Stimulated activated CD8-positive, alpha-beta memory T cell treated with anti-CD3 and anti-CD28 coated beads, Interleukin-15, amount 100 ng/mL, for 4 hours (primary cell): ENCODE measurements at places on chromosomes 1 and 21.

- DNase-seq: no peak
Observed at GRCh38 chr1:114075546-114076242, 78.0 kb downstream of the SYT6 start.

- no peak for DNase-seq
Observed at GRCh38 chr1:233373226-233373625, 45.7 kb downstream of the MAP3K21 start.

DNA sequence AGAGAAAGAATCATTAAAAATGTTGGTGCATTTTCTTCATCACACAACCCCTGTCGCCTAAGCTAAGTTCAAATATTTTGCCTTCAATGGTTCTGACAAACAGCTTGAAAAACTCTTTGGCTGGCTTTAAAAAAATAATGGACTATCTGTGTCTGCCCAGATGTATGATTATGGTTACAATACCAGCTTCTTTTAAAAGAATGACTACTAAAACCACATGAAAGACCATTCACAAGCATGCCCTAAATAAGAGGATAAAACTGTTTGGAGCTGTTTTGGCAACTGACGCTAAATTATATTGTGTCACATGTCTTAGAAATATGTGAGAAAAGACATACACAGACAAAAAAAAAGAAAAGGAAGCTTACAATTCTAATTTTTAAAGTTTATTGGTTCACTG, 23.7 kb upstream of the PLPPR4 start:
- no peak for DNase-seq

DNA sequence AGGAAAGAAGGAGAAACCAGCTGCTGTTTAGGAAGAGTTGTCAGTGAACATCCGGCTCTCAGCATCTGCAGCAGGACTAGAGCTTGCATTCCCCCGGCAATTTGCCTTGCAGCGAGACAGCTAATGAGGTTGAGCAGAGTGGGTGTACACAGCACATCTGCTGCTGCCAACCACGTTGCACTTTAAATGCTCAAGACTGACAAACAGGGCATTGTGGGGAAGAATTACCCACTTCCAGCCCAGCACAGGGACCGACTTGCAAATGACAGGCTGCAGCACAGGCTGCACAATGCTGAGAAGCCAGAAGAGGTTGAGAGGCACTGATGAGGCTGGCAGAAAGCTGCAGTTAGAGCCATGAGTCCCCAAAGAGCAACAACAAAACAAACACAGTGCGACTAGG, 47.5 kb upstream of the PLA2G2C start:
- no peak for DNase-seq

DNA sequence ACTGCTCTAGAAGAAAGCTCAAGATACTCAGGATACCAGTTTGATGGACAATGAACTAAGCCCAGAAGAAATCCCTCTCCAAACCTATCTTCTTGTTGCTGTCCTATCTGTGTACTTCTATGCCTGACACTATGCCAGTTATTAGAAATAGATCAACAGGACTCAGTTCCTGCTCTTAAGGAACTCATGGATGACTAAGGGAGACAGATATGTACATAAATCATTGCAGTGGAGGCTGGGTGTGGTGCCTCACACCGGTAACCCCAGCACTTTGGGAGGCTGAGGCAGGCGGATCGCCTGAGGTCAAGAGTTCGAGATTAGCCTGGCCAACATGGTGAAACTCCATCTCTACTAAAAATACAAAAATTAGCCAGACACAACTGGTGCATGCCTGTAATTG, 42.4 kb upstream of the AK4 start:
- no peak for DNase-seq

GRCh38 chr1:12555411-12556367, 62.3 kb downstream of the DHRS3 start:
- no peak for DNase-seq

DNA sequence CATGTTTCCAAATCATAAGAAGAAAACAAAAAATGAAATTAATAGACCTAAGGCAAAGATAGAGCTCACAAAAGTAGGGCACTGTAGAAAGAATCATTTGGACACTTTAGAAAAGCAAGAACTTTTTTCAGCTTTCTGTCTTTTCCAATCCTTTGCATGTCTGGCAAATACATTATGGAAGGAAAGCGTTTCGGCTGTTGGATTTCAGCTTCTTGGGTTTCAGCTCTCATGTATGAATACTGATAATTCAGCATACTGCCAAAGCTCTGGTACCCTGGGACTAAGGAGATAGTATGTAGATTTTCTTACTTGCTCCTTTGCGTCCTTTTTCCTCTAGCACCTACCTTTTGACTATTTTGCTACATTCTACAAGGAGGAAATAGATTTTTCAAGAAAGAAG, 375.9 kb downstream of the BRINP3 start:
- DNase-seq: no peak

GRCh38 chr21:25313829-25314228, 293.5 kb downstream of the MRPL39 start:
- DNase-seq: no peak

DNA sequence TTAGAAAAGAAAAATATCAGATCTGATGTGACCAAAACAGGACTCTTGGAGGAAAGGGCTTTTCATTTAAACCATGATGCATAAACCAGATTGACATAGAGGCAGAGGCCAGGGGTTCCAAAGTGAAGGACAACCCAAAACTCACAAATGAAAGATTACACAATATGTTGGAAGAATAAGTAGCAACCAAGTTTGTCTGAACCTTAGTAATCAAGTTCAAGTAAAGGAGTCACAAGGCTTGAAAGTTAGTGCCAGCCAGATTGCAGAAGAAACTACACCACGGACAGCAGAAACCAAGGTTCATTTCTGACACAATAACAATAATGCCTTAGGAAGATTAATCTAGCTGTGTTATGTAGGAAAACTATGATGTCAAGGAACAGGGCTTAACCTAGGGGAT, 124.6 kb downstream of the ZC3H11B start:
- DNase-seq: no peak

DNA sequence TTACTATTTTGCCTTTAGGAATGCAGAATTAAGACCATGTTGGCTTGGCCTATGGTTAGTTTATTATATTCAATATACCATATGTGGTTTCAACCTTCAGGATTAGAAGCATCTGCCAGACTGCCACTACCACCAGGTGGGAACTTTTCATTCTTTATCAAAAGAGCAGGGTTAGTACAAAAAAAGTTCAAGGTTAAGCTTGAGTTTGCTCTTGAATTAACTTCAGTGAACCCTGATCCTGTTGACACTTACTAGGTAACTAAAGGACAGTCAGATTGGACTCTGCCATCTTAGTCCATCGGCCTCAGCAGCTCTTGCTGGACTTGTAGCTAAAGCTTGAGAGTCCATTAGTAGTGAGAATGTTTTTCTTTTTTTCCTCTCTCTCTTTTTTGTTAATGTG, 22.1 kb downstream of the CLIC4 start:
- DNase-seq: no peak

DNA sequence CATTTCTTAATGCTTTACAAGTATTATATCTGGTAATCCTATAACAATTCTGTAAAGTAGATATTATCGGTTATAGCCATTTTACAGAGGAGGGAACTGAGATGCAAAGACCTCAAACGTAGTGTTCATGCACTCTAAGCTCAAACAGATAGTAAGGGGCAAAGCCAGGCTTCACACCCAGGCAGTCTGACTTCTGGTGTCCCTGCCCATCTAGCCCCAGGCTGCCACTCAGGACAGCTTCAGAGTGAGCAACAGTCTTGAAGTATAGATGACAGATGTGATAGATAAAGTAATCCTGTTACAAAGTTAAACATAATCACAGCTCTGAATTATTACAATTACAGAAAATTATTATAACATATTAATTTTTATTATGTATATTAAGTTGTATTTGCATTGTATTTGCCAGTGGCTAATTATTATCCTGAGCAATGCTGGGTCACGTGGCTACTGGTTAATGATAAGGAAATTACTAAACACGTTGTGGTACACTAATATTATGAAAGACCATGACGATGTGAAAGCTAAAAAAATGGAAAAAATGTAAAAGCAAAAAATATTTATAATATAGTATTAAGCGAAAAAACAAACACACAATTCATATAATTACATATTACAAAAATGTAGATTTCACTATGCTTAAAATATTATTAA, 6.1 kb upstream of the TRAF3IP3 start:
- DNase-seq: no peak

GRCh38 chr1:89939693-89940438, 55.0 kb upstream of the ZNF326 start:
- DNase-seq: no peak

GRCh38 chr1:83548311-83548710, 450.6 kb downstream of the TTLL7 start:
- no peak for DNase-seq

GRCh38 chr1:209458921-209459320, 124.6 kb upstream of the CAMK1G start:
- no peak for DNase-seq

DNA sequence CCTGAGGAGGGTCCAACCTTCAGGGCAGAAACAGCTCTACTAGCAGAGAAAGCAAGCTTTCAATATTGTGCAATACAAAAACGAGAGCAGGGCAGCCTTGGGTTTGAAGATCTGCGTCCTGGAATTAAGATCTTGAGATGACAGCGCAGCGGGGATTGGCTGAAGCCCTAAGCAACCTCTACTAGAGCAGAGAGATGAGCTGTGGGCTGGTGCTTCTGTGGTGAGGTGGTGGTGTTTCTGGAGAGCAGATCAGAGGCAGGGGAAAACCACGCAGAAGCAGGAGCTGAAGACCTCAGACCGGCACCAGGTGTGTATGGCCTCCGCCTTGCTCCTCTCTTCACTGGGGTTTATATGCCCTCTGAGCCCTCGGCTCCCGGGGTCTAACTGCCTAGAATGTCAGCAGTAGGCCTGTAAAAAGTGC, 12.5 kb downstream of the TRAF3IP3 start:
- DNase-seq: peak; percentile 71

DNA sequence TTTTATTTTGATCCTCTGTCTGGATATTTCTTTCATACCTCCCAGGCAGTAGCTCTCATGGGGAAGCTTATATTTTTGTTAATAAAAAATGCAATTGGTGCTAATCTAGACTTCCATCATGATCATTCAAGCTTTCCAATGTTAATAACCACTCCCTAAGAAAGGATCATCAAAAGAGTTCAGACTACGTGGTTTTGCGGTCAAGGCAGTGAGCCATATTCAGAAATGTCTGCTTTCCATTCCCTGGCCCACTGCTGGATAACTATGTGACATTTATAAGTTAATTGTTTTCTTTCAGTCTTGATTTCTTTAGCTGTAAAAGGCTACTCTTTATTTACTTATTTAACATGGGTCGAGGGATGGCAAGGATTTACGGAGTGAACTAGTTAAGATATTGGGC, 414.6 kb downstream of the LMO4 start:
- DNase-seq: no peak
